Right lung (tissue), 10 donors: ENCODE measurements at places on chromosomes 4 and X. TPM values are rescaled to one million over a fixed set of nuclear protein-coding genes. Genes with fewer than 3 reads are reported as not detected.

The DCAF12L2 gene
- polyA plus RNA-seq, result 0.67 TPM

The FRMPD3 gene
- polyA plus RNA-seq, result 7.0 TPM

The MED28 gene
- polyA plus RNA-seq, result 64.7 TPM

The TRAM1L1 gene
- 12.3 TPM for polyA plus RNA-seq

The SPANXB1 gene
- polyA plus RNA-seq, result not detected

DNA sequence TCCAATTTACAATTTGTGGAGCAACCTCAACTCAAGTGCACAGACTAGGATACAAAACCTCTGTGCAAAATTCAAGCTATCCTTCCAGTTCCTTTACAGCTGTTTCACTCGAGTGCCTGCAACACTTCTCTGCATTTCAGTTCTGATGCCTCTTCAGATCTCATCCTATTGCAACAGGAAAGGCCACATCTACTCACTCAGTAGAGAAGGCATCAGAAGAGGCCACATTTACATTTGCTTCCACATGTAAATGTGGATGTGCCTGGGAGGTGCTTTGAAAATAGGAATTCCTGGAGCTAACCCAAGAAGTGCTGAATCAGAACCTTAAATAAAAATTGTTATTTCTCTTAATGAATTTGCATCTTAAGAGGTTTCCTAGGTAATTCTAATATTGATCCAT lies 45.8 kb upstream of the SERTM2 start:
- DNase-seq, result no peak

GRCh38 chr4:76872556-76872955 lies 25.4 kb downstream of the SOWAHB start:
- DNase-seq, result no peak

DNA sequence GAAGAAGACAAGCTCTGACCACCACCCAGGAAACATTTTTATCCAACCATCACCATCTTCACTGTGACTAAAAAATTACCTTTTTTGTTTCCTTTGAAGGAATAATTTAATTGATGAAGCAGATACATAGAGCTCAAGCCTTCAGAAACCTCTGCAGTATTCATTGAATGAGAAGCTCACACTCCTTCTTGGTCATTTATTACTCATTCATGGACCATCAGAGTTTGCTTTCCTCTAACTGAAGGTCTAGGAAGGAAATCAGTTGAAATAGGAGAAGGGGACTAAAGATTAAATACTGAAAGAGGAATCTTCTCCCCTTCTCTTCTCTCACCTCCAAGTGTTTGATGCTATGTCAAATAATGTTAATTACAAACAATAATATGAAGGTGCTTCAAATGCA lies 290.6 kb upstream of the KLF3 start:
- no peak for DNase-seq

DNA sequence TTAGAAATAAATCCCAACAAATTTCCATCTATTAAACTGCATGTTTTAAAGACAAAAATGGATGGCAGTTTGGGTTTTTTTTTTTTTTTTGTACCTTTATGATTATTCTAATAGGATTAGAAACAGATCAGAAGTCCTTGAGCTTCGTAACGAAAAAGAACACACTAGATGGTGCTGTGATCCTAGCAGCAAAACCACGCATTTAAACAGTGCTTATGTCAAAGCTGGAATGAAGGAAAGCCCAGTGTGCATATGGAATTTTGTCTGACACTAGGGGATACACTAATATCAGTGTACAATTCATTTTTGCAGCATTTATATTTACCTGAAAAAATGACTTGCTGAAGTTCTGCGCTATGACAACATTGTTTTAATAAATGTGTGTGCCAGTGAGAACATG lies 229.1 kb downstream of the VEGFC start:
- peak; percentile 61 for DNase-seq

DNA sequence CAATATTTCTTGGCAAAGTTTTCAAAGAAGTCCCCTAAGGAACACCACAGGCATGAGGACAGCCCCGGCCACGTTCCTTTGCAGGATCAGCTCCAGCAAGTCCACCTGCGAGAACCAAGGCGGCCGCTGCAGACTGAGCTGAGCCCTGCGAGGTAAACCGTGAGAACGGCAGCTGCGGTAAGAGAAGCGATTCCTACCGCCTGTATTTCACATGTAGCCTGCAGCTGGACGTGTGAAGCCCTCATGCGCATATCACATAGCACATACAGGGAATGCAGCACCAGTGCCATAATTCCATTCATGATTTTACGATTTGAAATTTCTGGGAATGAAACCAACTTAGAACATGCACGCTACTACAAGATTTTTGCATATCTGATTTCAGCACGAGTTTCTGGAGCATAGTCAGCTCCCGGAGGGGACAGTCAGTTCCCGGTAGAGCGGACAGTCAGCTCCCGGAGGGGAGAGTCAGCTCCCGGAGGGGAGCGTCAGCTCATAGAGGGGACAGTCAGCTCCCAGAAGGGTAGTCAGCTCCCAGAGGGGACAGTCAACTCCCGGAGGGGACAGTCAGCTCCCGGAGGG lies 41.7 kb downstream of the FGFRL1 start:
- DNase-seq, result peak; percentile 58

- DNase-seq, result peak; percentile 23
These were observed 394.3 kb upstream of the SLIT2 start for GRCh38 chr4:19857380-19857779.

DNA sequence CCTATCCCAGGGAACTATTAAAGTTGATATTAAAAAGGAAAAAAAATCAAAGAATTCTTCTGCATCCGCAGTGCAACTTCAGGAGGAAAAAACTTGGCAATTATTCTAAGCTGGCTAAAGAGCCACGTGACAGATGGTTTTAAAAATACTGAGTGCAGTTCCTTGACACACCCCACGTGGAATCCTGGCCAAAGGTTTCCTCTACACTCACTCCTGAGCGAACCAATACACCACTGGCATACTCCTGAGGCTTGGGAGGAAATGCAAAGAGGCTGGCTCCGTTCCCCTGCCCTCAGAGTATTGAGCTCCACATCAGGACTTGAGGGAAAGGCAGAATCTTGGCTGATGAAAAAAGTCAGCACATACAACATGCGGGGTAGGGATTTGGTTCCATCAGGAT lies 133.8 kb upstream of the ATP6AP2 start:
- DNase-seq, result no peak

GRCh38 chr4:57865264-57865663 lies 755.1 kb upstream of the IGFBP7 start:
- no peak for DNase-seq

DNA sequence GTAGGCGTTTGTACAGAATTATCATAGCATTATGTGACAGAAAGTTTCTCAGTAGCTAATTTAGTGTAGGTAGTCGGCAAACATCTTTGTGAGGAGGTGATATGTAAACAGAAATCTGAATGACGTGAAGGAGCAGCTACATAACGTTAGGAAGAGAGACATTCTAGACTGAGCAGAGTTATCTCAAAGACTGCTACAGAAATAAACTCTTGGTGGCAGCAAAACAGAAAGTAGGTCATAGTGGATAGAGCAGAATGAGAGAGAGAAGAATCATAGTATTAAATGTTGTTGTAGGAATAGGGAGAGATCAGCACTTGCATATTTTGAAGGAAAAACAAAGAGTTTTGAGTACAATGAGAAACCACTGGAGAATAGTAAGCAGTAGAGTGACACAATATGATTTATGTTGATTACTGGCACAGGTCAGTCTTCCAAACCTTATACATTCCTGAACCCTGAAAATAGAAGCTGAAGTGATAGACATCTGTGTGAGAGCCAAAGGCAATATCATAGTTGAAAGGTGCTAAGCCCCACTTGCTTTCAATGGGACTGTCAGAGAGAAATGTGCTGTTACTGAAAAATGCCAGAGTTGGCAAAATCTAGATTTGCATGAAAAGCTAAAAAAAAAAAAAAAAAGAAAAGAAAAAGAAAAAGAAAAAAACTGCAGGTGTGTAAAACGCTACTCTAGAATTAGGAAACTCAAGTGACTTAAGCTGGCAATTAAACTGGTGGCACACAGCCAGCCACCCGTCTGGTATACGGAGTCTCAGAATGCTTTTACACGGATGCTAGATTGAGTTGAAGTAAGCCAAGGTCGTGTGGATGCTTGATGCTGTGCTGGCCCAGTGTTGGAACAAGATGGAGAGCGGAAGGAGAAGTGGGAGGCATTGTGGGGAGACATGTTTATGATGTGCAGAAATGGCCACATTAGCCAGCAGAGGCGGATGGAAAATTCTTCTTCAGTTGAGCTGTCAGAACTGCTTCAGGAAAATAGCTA lies 750.2 kb upstream of the HS3ST1 start:
- DNase-seq, result no peak

GRCh38 chrX:135112096-135112729 lies 8.1 kb downstream of the ETDB start:
- no peak for DNase-seq

DNA sequence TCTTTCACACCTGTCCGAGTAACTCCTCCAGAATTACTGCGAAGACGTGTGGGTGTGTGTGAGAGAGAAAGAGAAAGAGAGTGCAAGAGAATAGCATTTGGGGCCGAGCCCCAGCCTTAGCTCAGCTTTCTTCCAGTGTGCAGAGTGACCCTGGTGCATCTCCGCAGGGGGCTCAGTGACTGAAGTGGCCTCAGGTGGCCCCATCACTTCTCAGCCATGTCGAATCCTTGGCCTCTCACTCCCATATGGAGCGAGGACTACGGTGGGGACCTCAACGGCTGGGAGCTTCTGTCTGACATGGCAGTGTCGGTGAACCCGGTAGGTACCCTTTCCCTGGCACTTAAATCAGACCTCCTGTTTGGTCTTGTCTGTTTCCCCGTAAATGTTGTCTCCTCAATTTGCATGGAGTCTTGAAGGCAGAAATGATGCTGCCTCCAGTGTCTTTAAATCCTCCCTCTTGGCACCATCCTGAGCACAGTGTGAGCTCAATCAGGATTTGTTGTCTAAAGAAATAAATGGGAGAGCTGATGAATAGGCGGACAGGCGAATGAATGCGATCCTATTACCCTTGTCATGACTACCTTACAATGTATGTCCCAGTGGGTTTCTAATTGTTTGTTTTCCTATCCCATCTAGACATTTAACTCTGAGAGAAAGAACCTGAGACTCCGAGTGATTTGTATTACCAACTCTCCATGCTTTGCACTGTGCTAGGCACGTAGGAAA lies 305.9 kb downstream of the AFF2 start:
- DNase-seq, result no peak

- DNase-seq, result no peak
These were observed 136.9 kb upstream of the GUCY1A1 start for GRCh38 chr4:155529716-155530115.

DNA sequence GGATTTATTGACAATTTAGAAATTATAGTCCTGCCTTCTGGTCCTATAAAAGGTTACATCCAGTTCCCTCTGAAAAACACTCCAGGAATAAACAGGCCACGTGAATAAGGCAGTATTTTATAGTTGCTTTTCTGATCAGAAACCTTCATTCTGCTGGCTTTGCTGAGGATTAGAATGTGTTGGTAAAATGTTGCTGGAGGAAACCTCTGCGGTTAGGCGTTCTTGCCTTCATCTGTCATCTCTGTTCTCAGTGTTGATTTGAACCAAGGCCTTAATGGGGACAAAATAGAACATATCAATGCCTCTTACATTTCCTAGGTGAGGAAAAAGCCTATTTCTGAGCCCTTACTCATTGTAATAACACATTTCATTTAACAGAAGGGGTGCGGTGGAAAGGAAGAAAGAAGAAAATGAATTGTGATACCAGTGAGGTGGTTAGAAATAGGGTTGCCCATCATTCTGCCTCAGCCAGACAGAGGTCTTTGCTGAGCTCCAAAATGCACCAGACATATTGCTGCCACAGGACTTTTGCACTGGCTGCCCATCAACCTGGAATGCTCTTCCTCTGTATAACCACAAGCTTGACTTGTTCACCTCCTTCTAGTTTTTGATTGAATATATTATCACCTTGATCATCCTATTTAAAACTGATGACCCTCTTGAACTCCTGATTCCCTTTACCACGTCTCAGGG lies 18.0 kb upstream of the SPARCL1 start:
- DNase-seq, result no peak

DNA sequence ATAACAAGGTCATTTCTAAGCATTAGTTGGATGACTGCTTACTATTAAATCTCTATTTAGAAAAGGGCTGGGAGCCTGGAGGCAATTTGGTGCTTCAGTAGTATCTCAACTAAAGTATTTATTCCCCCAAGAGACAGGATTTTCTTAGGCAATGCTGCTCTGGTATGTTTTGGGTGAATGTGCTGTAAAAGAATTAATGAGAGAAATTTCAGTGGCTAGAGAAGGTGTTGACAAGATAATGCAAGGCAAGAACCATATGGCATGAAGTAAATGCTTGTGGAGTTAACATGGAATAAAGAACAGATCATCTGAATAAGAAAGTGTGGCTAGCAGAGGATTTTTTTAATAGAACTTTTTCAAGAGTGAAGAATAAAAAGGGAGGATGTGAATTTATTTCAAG lies 3.9 kb downstream of the CYP2U1 start:
- no peak for DNase-seq
